ENCODE measurements at places on chromosomes 6 and 20. TPM values are rescaled to one million over a fixed set of nuclear protein-coding genes. Genes with fewer than 3 reads are reported as not detected.

KHDC1L gene
- not detected for total RNA-seq

SEMG2 gene
- not detected for total RNA-seq

TNFRSF6B gene
- 2.8 TPM for total RNA-seq

ADIG gene
- total RNA-seq = not detected

- no peaks in the 10 kb centered on the region for H3K27me3 ChIP-seq
- H3K4me1 ChIP-seq = no peaks in the 10 kb centered on the region
- DNase-seq = no peak
Measured at GRCh38 chr6:18842534-18842933, 455.4 kb downstream of the RNF144B start.

DNA sequence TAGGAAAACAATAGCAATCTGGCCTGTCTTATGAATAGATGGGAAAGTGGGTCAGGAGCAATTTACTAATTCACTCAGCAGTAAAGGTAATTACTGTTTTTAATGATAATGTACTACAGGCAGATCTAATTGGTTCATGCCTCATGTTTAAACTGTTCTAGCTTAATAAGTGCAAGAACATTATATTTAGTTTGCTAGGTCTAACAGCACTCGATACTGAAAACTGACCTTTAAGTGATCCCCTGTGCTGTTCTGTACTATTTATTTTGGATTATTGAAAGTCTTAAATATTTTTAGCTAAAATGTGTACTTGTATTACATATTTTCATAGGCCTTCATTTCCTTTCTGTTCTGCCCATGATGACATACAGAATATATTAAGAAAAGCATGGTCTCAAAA, 998.0 kb upstream of the GJE1 start:
- H3K27ac ChIP-seq = no peak overlapping the region
- H3K27me3 ChIP-seq = no peaks in the 10 kb centered on the region
- H3K4me3 ChIP-seq = no peak overlapping the region
